ENCODE measurements at places on chromosomes 7 and 10.

DNA sequence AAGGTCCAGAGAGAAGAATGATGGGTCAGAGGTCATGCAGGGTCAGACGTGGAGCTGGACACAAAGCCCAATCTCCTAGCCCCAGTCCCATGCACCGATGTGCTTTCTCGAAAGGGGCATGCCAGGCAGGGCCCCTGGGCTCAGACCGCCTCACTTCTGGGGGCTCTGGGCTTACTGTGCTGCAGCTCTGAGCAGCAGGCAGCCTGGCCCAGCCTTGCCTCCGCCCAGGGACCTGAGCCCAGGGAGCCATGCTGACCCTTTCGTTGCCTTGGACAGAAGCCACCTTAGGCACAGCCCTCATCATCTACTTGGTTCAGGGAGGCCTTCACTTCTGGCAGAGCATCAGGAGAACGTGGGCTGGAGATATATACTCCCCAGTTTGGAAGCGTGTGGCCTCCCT, 161.2 kb downstream of the GRK5 start:
- no peak for DNase-seq

GRCh38 chr7:17802056-17802455, 138.2 kb downstream of the SNX13 start:
- no peak for DNase-seq

- DNase-seq: no peak
Measured at GRCh38 chr7:152909683-152910544, 150.4 kb downstream of the ACTR3B start.

GRCh38 chr10:74039561-74040145, 41.7 kb downstream of the VCL start:
- no peak for DNase-seq

- DNase-seq: no peak
Measured at GRCh38 chr7:376306-377079, 86.5 kb downstream of the FOXL3 start.

GRCh38 chr7:157271991-157272324, 64.8 kb upstream of the DNAJB6 start:
- DNase-seq: no peak

- no peak for DNase-seq
Measured at GRCh38 chr10:112758961-112759360, 191.1 kb upstream of the TCF7L2 start.

GRCh38 chr10:101054351-101054750, 7.4 kb upstream of the KAZALD1 start:
- no peak for DNase-seq

GRCh38 chr10:28690545-28690944, 13.2 kb downstream of the BAMBI start:
- DNase-seq: no peak
